ENCODE measurements at places on chromosomes 13 and 19.

DNA sequence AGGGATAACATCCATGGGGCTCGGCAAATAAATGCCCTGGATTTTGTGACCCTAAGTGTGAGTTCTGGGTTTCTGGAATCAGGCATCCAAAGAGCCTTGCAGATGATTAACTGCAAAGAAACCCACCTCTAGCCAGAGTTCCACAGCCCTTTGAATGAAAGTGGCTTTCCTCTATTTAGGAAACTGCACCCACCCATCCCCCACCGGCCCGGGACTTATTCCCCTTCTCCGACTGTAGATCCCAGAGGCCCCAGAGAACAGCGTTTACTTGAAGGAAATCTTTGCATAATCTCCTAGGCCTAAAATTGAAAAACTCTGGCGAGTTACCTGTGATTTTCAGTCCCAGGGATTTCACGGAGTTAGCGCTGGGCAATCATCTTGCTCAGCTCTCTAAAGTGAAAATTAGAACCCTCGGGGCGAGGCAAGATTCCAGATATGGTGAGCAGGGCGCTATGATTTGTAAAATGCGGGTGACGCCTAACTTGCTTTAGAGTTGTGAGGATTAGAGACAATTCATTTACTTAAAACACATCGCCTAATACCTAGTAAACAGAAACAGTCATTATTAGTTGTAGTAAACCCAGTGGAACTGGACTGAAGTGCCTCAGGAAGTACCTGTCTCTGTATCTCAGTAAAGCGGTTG lies 9.4 kb downstream of the URAD start:
- DNase-seq = no peak

- no peak for DNase-seq
Measured at GRCh38 chr13:100349594-100349993, 239.0 kb downstream of the GGACT start.

DNA sequence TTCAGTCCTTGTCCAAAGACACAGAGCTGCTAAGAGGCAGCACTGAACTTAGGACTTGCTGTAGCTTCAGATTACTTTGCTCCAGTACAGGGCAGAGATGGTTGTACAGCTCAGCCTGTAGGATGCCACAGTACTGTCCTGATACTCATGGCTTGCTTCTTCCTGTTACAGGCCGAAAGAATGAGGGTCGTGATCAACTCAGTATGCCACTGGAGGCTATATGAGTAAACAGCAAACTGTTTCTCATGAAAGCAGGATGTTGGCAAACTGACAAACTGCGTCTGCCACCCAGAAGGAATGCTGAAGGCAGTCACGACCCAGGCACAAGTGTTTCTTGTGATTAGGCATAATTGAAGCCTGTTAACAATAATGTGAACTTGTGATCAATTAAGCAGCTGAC lies 2.8 kb downstream of the ZNF749 start:
- no peak for DNase-seq

DNA sequence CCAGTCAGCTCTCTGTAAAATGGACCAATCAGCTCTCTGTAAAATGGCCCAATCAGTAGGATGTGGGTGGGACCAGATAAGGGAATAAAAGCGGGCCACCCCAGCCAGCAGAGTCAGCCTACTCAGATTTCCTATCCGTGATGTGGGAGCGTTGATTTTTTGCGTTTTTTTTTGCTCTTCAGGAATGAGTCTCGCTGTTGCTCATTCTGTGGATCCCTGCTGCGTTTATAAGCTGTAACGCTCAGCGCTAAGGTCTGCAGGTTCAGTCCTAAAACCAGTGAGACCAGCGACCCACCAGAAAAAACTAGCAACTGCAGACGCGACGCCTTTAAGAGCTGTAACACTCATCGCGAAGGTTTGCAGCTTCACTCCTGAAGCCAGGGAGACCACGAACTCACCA lies 435.7 kb downstream of the SLITRK6 start:
- DNase-seq = no peak

DNA sequence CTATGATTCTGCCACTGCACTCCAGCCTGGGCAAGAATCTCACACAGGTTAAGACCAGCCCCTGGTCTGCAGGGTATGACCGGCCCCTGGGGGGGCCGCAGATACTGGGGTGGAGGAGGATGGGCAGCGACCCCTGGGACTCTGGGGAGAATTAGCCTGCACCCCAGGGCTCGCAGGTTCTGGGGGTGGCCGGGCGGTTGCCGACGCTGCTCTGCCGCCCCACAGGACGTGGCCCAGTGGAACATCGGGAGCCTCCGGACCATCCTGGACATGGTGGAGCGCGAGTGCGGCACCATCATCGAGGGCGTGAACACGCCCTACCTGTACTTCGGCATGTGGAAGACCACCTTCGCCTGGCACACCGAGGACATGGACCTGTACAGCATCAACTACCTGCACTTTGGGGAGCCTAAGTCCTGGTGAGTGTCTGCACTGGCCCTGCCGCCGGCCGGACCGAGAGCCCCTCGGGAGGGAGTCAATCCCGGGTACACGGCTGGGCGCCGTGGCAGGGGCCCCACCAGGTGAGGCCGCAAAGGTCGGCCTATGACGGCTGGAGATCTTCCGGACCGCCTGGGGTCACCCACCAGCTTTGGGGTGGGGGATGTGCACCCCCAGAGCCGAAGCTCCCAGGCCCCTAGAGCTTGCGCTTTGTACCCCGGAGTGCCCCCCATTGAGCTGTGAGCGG lies 78.5 kb downstream of the KDM4B start:
- no peak for DNase-seq

- DNase-seq = no peak
Measured at GRCh38 chr19:40585241-40585981, 8.7 kb downstream of the SHKBP1 start.

DNA sequence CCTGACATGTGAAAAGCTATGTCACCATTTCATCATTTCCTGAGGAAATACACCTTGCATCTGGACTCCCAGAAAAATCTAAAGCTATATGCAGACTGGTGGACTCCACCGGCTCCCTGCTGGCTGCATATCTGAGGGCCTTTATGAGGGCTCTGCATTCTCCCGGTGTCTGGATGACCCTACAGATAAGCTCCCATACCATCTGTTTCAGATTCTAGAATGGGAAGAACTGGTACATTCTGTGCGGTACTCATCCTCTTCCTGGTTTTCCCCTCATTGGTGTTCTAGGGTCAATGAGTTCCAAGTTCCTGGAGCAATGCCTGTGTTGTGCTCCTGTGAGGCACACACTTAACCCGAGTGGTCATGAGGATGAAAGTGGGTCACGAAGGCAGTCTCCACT lies 60.4 kb downstream of the COL4A1 start:
- DNase-seq = no peak

DNA sequence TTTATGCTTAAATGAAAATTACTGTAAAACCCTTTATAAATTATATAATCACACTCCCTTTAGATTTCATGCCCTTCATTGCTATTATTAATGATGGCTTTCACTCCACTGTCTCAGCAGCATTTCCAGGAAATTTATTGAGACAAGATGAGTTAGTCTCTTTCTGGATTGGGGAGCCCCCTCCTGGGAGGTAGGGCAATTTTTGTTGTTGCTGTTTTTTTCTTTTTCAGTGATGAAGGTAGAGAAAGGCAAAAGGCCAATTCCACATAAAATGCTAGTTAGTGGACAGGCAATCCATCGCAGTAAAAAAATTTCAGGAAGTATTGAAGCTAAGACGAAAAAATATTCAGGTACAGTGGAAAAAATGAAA lies 80.2 kb downstream of the TEX26 start:
- no peak for DNase-seq

GRCh38 chr13:43428545-43429296 lies 358.1 kb downstream of the ENOX1 start:
- DNase-seq = no peak

- no peak for DNase-seq
Measured at GRCh38 chr13:25722893-25723292, 328.9 kb downstream of the SHISA2 start.

DNA sequence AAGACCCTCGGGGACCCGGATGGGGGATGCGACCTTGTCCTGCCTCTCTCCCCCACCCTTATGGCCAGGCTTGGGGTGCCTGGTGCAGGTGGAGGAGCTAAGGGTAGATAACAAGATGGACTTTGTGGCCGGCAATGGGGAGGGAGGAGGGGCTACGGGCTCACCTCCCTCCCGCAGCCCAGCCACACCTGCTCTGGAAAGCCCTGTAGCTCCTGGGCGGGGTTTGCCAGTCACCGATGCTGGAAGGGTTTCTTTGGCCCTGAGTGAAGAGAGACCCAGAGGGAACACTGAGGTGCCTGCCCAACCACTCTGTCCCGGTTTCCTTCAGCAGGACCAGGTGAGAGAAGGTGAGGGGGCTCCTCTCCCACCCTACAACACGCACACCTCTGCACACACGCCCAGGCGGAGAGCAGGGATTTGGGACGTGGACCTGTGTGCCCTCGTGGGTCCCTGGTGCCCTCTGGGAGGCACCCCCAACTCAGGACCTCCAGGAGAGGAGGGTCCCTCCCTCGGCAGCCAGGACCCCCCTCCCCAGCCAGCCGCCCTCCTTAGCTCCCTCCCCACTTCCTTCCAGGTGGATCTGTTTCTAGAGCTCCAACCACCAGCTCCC lies at the start of gene FUT2:
Gene FUT2, plus strand, starts transcription at position 229 of the 610 bp plus-strand sequence. CDS start 6,986 bp downstream, outside the sequence.
- DNase-seq = no peak

- no peak for DNase-seq
Measured at GRCh38 chr19:56969156-56969555, 128.6 kb upstream of the PEG3 start.

DNA sequence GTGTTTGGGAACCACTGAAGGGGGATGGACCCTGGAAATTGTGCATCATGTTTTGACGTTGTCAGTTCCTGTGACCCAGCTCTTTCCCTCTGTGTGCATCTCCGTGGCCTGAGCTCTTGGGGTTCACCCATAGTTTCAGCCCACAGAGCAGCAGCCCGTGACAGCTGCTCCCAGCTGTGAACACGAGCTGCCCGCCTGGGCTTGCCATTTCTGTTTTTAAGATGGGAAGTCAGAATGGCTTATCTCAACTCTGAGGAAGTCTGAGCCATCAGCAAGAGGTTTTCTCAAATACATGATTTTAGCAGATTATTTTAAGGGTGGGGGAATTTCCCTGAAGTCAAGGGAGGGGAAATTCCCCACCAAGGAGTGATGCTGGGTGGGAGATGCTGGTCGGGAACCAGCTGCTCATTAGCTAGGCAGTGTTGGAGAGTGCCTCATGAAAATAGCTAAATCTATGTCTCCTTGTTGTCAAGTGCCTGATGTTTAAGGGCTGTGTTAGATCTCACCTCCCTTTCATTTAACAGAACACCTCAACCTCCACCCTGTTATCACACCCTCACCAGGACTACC lies 34.8 kb upstream of the C1QTNF9 start:
- no peak for DNase-seq

GRCh38 chr13:93673885-93674284 lies 447.3 kb downstream of the GPC6 start:
- no peak for DNase-seq

DNA sequence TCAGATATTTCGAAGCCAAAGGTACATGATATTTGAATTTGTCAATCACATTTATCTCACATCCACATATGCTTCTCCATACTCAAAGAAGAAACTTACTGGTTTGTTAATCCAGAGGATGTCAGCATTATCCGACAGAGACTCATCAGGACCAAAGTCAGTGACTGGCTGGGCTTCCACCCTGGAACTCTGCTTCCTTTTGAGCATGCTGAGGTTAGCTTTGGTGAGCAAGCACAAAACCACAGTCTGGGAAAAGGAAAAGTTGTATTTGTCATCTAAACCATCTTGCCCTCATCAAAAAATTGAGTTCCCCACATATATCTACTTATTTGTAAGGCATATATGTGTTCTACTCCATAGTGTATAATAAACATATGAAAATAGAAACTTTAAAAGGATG lies 17.4 kb downstream of the NALCN start:
- no peak for DNase-seq

DNA sequence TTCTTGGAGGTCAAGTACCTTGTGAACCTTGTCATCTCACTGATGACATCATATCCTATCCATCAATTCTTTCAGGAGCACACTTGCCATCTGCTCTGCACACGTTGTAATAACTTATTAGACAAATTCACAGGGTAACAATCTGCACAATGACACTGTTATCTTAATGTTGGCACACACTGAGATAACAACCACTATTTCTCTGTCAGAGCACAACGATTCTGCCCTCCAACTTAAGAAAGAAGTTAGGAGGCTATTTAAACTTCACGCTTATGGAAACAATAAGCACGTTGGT lies 351.3 kb downstream of the DACH1 start:
- no peak for DNase-seq

- DNase-seq = no peak
Measured at GRCh38 chr13:40624383-40624782, 42.1 kb downstream of the FOXO1 start.

GRCh38 chr13:39877134-39877533 lies 221.7 kb downstream of the COG6 start:
- DNase-seq = no peak

- DNase-seq = no peak
Measured at GRCh38 chr13:48783181-48783630, 129.5 kb downstream of the CYSLTR2 start.

DNA sequence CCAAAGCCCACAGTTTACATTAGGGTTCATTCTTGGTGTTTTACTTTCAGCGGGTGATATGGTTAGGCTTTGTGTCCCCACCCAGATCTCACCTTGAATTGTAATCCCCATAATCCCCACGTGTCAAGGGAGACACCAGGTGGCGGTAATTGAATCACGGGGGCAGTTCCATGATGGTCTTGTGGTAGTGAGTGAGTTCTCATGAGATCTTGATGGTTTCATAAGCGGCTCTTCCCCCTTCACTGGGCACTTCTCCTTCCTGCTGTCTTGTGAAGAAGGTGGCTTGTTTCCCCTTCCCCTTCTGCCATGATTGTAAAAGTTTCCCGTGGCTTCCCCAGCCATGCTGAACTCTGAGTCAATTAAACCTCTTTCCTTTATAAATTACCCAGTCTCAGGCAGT lies 12.0 kb downstream of the FPR2 start:
- DNase-seq = no peak

DNA sequence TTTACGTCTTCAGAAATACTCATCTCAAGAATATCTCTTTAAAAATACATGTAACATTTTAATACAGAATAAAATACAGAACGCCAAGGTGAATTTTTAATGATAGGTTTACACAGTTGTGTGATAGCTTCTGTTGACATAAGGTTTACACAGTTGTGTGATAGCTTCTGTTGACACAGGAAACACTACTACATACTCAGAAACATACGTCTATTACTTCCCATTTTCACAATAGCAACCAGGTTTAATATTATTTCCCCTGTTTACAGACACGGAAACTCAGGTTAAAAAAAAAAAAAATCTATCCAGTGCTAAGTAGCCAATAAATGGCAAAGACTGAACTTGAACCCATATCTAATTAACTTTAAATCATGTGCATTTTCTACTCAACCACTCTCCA lies 571.2 kb downstream of the LIG4 start:
- DNase-seq = no peak

DNA sequence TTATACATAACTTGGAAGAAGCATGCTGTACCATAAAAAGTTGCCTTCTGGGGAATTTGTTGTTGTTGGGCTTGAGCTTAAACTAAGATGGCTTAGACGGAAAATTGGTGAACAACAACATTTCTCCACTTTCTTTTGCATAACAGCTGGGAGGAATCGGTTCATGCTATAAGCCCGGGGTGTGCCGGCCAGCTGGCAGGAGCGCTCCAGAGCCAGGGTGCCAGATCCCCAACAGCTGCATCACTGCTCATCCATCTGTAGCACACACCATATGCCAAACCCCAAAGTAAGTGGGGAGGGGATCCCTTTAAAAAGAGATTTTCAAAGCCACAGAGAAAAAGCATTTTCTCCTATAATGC lies 419.5 kb upstream of the ARGLU1 start:
- DNase-seq = peak; percentile 33

- no peak for DNase-seq
Measured at GRCh38 chr13:43298816-43299215, 275.4 kb downstream of the DNAJC15 start.

GRCh38 chr19:33419788-33420130 lies 46.2 kb downstream of the CEBPG start:
- peak; percentile 86 for DNase-seq

Measured in glutamatergic neuron (in vitro differentiated cells).